Stimulated activated CD4-positive, alpha-beta T cell treated with anti-CD3 and anti-CD28 coated beads, Interleukin-2, amount 100 ng/mL, for 24 hours (primary cell): ENCODE measurements at places on chromosomes 2 and 18.

DNA sequence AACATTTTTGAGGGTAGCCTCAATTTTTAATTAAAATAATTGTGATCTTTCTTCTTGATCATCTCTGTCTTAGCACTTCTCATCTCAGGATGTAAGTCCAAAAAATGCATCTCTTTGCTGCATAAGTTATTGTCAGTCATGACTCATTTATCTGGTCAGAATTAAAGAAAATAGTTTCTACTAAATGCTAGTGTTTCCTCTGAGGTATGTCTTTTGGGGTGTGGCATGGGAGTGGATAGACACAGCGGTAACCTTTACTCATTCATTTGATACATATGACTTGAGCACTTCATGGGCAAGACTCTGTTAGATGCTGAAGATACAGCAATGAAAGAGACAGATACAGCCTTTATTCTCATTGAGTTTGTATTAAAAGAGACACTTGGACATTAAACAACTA, 284.7 kb downstream of the IRS1 start:
- no peak for DNase-seq

DNA sequence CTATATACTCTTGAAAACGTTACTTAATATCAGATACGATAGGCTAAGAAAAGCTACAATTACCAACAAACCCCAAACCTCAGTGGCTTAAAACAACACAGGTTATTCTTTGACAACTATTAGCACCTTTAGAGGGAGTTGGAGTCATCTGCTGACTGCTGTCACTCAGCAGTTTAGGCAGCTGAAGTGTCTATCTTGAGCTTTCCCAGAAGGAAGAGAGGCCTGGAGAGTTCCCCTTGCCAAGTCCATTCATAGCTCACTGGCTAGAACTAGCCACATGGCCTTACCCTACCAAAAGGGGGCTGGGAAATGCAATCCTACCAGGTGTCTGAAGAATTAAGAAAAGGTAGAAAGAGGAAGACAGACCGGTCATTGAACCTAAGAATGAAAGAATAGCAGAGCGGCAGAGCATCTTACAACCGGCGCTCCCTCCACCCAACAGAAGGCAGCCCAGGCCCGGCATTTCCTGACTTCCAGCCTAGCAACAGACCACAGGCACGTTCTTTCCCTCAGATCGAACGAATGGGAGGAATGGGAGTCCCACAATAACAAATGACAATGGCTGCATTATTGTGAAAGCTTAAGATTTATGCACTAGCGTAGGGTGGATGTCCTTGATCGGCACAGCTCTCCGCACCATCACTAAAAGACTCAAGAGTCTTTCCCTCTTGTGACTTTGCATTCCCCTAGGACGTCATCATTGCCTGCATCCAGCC, 211.2 kb upstream of the CTAGE1 start:
- DNase-seq = no peak

DNA sequence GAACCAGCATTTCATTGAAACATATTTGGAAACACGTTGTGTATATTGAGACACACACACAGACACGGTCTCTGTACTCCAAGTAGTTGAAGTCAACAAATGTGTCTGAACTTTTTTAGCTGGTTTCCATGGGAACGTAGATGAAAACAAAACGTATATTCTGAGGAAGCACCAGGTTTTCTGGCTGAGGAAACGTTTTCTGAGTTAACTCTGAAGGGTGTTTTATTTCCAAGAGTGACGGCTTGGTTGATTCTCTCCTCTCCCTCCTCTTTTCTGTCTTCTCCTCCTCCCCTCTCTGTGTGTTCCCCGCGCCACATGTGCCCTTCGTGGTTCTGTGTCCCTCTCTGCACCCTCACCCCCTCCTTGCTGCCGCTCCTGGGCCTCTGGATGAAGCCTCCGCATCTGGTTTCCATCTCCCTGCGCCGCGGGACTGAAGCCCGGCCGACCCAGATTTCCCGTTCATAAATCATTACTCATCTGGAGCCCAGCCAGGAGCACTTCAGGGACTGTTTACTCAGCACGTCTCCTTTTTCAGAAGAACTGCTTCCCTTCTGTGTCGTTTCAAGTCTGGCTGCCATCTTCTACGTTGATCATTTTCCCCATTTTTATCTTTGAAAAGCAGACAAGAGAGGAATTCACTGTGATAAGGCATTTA, 122.7 kb downstream of the COL6A3 start:
- peak; percentile 56 for DNase-seq

DNA sequence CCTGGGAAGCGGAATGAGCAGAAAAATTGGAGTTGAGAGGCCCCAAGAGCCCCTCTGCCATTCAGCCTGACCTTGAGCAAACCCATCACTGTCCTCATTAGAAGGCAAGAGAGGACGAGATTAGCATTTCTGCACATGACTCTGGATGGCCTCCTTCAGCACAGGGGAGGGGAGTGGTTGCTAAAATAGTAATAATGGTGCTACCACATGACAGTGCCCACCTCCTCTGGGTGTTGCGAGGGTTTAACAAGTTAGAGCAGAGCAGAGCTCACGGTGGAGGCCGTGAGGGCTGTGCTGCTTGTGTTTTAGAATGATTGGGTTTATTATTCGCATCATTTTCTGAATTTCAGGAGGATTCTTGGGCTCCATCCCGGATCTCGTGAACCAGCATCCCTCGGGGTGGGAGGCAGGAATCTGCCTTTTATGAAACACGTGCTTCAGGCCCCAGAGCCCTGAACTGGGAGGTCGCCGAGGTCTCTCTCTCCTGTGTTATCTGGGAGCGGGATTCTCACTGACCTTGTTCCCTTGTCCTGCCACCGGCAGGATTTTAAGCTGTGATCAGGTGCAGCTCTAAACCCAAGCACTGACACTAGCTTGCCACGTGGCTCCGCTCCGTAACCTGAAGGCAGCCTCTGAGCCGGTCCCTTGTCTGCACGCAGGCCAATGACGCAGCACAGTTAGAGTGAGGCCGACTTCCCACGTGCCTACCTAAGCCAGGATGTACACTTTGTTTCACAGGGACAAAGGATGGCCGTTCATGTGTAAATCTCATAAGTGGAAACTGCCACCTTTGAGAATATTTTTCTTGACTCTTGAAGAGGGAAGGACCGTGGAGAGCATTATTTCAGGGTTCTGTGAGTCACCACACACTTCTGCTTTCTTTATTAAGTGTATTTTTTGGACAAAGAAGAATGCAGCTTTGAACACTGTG, 142.3 kb downstream of the ACOXL start:
- no peak for DNase-seq

GRCh38 chr2:17076533-17076932, 410.9 kb upstream of the CYRIA start:
- DNase-seq = no peak

GRCh38 chr2:101356521-101356920, 30.8 kb downstream of the CREG2 start:
- DNase-seq = no peak

- peak; percentile 70 for DNase-seq
Observed at GRCh38 chr18:5295231-5295920, at the start of gene ZBTB14. Gene ZBTB14, minus strand, starts transcription at chr18:5295726. Its CDS starts 2,480 bp downstream, at chr18:5293246.

DNA sequence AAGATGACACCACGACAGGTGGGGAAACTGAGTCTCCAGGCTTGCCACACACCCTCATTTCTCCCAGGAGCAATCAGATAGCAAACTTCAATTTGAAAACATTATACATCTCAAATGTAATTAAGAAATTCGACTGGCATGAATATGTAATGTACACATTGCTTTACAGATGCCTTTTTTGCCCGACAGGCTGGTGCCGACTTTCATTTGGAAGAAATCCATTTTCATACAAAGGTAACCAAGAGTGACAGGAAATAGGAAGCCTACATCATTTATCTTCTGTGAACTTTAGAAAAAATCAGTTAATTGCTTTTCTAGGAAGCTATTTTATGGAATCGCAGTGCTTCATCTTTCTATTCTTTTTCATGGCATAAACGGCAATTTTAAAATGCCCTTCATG, 140.3 kb downstream of the AFF3 start:
- no peak for DNase-seq

DNA sequence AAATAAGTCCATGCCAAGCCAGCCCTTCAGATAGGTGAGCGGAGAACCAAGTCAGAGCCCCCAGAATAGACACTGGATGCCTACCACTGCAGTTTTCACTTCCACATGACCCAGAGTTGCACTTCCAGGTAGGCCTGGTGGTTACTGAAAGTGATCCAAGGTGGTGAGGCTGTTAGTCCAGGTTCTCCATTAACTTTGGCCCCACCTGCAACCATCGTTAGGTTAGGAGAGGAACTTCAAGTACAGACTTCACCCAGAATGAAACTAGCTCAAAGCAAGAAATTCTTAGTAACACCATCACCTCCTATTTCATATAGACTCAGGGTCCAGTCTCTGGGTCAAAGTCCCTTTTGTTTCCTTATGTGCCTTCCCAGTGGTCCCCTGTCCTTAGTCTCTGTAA, 293.1 kb upstream of the ID2 start:
- no peak for DNase-seq

DNA sequence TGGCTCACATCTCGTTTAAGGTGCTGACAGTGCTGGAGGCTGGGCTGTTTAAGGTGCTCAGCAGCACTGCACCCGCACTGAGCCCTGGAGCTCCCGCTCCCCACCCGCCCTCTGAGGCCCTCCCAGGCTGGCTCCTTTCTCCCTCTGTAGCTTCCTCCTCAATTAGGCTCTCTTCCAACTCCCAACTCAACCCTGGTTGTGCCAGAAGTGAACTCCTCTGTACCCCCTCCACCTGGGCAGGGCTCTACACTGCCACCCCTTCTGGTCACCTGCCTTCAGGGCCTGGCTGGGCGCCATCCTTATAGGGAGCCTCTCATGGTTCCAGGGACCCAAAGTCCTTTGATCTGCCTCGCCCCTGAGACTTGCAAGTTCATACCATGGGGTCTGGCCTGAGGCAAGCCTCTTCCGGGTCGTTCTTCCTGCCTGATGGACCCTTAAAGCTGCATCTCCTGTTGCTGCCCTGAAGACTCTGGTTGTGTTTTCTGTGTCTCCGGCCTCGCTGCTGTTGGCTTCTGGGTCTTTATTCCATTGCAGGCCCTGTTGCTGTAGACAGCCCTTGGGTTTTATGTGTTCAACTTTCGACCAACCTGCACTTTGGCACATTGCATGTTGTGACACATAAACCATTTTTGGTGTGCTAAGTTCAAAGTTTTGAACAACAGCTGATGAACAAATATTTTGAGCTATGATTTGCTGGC, 199.6 kb downstream of the LDLRAD4 start:
- DNase-seq = no peak

DNA sequence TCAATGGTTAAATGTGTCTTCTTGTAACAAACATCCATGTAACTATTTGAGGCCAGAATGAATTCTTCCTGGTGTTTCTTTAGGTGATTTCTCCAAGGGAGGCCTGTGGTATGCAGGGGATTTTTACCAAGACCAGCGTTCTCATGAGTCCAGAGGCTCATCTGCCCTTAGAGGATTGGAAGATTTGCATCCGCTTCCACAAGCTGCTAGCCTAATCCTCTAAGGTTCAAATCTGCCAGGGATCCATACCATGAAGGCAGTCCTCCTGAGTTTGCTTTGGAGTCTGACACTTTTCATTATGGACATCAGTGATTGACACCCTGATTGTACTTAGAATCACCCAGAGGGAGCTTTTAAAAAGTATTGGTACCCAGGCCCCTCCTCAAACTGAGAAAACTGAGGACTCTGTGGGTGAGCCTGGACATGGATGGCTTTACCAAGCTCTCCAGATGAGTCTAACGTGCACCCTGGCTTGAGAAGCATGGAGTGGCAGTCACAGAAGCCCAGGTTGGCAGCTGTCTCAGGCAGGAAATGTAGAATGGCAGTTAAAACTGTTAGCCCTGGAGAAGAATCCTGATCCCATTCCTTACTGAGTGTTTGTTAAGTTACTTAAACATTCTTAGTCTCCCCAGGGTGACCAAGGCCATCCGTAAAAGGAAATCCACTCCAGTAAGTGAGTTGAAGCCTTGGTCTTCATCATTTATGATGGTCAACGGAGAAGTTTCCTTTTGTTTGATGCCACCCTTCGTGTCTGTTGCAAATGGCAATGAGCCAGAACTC, 95.3 kb upstream of the RMDN2 start:
- DNase-seq = no peak

DNA sequence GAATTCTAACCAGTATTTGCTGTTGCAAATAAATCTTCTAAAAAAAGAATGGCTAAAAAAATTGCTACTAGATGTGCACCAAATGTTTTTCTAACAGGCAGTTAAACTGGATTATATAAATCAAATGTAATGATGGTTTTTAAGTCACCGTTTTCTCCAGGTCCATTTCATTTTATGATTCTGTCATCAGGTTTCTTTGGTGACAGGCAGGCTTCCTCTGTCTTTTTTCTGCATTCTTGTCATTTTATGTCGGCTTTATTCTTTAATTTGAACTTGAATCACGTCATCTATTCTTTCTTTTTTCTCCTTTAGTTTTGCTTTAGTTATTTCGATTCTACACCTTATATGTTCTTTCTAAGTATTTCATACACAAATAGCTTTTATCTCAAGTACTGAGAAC, 212.5 kb downstream of the SOCS6 start:
- DNase-seq = no peak

DNA sequence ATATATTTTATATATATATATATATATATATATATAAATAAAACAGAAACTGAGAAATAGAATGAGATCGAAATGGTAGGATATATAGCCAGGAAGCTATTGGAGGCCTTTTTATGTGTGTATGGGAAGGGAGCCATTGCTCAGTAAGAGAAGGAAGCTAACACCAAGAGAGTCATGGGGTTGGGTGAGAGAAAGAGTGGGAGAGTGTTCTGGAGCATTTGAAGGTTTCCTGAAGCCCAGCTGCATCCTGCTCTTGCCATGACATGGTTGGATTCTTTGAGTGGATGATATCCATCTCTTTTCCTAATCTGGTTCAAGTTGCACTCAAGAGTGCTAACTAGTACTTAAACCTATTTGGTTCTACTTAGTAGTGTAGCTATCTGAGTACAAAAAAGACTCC, 282.3 kb downstream of the DYSF start:
- DNase-seq = no peak

- DNase-seq = no peak
Observed at GRCh38 chr2:228798458-228799207, 472.5 kb downstream of the PID1 start.

DNA sequence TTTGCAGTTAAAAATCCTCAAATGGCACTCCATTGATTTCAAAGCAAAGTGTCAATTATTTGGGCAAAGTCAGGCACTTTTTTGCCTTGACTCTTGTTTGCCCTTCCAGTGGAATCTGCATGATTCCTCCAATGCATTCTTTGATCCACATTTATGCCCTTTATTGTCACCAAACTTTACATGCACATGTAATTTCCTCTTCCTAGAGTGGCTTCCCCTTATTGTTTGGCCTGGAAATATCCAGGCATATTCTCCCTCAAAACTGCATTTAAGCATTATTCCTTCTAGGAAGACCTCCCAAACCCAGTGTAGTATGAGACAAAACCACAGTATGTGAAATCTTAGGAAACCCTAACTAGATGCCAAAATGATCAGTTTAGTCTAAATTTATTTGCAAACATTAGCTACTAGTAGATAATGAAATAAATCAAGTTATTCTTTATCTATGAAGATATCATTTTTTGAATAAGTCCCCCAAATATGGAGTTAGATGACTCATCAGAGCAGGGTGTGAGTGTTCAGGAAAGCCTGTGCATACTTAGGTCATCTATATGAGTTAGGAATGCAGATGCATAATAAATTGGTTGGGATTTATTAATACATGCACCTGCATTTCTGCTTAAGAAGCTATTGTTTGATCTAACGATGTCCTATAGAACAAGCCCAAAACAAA, 433.3 kb upstream of the TCF4 start:
- DNase-seq = no peak

- DNase-seq = no peak
Observed at GRCh38 chr2:63778391-63778790, 63.3 kb upstream of the UGP2 start.
